ENCODE measurements at places on chromosomes 12 and 14.
A peak's percentile ranks its signal among the peaks of the same experiment; 100 is the strongest.

DNA sequence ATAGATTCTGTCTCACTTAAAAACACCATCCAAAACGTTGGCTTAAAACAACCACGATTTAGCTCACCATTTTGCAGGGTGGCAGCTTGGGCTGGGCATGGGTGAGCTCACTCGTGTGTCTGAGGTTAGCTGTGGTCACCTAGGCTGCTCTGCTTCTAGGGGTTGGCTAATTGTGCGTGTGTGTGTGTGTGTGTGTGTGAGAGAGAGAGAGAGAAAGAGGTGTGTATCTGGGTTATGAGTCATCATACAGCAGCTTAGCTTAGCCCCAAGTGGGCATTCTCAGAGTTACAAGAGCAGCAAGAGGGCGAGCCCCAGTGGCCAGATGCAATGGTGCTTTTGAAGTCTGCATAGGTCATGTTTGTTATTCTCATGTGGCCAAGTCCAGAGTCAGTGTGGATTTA, 6.0 kb downstream of the FBXW8 start:
- DNase-seq: no peak

- no peak for DNase-seq
Measured at GRCh38 chr12:60308366-60308991, 712.6 kb downstream of the SLC16A7 start.

DNA sequence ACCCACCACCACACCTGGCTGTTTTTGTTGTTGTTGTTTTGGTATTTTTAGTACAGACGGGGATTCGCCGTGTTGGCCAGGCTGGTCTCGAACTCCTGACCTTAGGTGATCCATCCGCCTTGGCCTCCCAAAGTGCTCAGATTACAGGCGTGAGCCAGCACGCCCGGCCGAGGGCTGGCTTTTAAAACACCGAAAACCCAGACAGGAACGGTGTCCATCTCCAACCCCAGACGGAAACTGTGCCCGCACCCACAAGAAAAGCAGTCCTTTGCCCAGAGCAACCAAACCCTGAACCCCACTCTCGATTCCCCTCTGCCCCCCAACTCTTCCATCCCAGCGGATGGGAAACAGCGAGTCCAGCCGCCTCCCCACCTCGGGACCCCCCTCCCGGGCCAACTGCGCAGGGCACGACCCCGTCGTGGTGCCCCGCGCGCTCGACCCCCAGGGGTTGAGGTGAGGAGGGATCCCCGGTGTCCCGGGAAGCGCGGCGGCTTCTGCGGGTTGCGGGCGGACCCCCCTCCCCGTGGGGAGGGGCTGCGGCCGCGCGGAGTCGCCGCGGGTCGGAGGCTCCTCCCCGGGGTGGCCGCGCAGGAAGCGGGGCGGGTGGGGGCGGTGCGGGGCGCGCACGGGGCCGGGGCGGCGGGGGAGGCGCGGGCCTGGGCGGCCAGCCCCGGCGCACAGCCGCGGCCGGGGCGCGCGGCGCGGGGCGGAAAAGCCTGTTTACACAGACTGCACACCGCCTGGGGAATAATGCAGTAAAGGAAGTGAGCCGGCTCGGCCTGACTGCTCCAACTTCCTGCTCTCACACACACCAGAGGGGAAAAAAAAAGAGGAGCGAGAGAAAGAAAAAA, at the start of gene ELK3:
Gene ELK3, plus strand, starts transcription at position 651 of the 851 bp plus-strand sequence.
- peak; percentile 61 for DNase-seq

- DNase-seq: no peak
Measured at GRCh38 chr12:76013603-76014002, 18.0 kb downstream of the PHLDA1 start.

DNA sequence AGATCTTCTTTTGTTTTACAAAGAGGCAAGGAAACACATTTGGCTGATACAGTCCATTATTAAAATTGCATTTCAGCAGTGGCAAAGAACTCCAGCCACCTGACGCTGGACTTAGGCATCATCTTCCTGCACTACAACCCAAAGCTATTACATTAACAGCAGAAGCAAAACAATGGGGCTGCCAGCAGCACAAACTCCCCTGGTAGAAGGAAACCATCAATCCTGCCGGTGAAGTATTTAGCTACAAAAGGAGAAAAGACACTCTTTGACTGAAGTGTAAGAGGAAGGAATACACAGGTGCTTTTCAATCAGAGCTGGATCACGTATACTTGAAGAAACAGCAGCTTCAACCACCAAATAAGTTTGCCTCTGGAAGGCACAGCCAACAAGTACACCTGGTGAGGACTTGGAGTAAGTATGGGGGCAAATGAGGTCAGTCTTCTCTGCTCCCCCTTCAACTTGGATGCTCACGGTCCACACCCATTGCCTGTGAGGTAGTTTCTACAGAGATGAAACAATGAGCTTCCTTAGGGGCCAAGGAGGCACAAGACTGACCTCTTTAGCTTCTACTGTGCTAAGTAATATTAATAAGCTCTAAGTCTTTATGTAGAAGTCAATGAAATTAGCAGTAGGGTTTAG, 125.9 kb upstream of the FOXN3 start:
- DNase-seq: no peak

GRCh38 chr12:89225808-89226411, 126.4 kb downstream of the DUSP6 start:
- no peak for DNase-seq

GRCh38 chr12:3119192-3119755, 42.1 kb downstream of the TSPAN9 start:
- no peak for DNase-seq

DNA sequence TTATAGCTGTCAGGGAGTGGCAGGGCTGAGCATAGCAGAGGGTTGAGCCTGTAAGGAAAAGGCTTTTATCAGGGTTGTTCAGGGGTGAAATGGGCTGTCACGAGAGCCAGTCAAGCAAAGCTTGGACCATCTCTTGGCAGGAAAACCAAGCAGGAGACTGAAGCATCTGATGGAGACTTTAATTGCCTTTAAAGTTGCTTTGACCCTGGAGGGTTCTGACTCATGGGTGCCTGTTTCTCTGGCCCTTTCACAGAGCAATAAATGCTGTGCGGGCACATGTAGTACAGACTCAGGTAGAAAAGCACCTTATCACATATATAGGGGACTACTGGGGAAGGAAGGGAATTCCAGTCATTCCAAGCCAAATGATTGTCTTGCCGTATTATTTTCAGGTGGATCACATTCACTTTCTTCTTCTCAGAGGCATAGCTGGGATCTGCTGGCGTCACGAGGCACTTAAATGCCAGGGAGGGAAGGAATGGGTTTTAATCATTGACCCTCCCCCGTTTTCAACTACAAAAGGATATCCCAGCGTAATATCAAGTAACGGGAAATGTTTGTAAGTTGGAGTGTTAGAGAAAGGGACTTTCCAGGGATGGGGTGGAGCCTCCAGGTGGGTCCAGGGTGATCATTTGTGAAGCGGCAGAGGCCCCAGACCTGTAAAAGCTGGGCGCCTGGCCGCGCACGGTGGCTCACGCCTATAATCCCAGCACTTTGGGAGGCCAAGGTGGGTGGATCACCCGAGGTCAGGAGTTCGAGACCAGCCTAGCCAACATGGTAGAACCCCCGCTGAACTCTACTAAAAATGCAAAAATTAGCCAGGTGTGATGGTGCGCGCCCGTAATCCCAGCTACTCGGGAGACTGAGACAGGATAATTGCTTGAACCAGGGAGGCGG, 34.9 kb downstream of the PLEKHD1 start:
- no peak for DNase-seq

DNA sequence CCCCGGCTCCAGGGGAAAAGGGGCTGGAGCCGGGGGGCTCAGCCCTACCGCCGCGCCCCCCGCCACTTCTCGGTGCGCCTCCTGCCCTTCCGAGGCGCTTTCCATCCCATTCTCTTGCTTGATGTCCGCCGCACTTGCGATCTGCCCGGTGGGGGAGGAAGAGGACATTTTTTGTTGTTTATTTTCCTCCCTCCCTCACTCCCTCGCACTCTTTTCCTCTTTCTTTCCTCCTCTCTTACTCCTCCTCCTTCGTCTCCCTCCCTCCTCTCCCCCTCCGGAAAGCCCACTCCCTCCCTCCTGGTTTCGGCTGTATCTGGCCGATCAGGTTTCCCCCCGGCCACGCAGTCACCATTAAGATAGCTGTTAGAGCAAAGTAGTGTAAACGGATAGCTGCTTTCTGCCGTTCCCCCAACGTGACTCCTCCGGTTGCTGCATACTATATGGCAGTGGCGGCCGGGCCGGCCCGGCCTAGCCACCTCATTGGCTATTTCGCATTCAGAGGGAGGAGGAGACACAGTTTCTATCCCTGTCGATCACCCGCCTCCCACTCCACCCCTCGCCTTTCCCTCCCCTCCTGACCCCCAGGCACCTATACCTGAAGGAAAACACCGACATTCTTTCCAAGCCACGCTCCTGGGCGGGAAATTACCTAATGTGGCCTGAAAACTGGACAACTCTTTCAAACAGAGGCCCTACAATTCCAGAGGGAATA, at the start of gene SIX4:
Gene SIX4, minus strand, starts transcription at position 445 of the 712 bp plus-strand sequence. Its CDS starts 277 bp downstream, at position 168.
- peak; percentile 13 for DNase-seq

DNA sequence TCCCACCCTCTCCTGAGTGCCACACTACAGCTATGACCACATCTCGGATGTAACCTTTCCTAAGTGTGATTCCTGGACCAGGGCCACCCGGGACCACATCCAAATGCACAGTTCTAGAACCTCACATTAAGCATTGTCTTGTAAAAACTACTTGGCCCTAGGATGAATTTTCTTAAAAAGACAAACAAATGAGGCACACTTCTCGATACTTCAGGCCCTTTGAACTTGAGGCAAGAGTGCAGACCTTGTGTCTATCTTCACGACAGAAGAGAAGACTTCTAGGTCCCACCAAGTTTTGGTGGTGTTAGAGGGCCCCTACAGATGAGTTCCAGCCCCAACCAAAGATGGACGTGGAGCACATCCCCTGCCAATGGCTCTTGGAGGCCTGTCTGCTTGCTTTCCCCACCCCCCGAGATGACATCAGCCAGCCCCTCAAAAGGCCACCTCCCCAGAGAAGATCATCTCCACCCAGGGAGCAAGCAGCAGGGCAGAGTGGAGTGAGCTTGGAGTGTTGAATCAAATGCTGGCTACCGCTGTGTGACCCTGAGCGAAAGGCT, 9.3 kb downstream of the ISCU start:
- DNase-seq: no peak

DNA sequence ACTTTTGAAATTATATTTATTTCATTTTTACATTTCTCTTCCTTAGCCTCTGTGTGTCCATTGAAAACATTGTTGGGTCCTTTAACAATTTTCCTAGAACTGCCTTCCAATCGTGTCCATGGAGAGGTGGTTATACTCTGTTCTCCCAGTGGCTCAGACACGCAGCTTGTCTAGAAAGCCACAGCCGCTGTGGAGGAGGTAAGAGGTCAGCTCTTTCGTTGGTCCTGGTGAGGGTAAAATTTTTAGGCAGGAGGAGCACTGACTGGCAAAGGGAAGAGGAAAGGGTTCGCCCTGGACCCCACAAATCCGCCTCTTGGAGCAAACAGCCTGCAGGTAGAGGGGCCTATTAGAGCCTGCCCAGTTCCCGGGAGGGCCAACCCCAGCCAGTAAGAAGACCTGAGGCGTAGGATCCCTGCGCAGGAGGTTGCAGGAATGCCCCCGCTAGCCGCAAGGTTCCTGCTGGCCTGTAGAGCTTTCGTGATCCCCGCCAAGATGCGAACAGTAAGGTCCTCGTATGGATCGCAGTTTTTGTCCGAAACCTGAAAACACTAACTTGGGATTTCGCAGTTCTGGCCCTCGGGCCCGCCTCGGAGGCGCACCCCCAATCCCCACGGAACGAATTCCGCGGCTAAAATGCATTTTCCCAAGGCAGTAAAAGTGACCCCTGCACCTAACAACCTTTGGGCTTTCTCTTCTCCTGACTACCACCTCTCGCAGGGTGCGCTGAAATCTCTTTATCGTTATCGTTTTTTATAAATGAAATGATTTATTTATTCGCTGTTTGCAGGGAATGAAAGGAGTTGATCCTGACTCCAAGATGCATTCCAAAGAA, 7.5 kb upstream of the PAX9 start:
- no peak for DNase-seq

- DNase-seq: no peak
Measured at GRCh38 chr14:98341211-98341610, 930.8 kb downstream of the BCL11B start.

DNA sequence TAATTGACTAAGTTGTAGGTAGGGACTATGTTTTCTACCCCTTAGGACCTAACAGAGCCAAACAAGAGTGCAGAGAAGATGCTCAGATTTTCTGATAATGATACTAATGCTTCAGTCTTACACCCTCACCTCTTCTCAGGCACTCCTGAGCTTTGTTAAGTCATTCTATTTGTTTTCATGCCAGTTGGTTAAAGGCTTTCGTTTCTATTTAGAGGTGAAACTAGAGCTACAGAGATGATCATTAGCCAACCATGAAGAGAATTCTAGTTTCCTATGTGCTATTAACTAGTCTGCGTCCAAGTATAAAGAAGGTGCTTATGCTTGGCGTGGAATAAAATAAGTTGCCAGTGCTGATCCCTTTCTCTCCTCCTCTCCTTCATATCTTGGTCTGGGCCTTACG, 34.6 kb upstream of the PYGL start:
- DNase-seq: no peak

DNA sequence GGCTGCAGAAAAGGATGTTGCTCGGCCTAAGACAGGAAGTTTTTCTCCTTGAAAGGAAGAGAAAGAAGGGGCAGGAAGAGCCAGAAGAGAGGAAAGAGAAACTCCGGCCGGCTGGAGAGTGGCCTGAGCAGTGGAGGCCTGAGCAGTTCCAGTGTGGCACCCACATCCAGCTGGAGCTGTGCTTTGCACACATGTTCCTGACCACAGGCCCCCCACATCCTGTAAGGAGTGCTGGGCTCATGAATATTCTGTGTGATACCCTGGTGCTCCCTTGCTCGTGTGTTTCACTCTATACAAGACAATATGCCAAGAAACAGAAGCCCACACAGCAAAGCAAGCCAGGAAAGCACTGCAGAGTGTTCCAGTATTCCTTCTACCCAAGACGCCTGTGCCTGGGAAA, 27.1 kb downstream of the POLE start:
- no peak for DNase-seq

- peak; percentile 37 for DNase-seq
Measured at GRCh38 chr12:70247653-70248199, 4.5 kb downstream of the CNOT2 start.

- no peak for DNase-seq
Measured at GRCh38 chr12:40832668-40833067, 140.4 kb downstream of the CNTN1 start.

GRCh38 chr14:23167116-23167847, 16.2 kb downstream of the SLC7A8 start:
- peak; percentile 58 for DNase-seq
